ENCODE measurements at places on chromosomes 2 and 18.

DNA sequence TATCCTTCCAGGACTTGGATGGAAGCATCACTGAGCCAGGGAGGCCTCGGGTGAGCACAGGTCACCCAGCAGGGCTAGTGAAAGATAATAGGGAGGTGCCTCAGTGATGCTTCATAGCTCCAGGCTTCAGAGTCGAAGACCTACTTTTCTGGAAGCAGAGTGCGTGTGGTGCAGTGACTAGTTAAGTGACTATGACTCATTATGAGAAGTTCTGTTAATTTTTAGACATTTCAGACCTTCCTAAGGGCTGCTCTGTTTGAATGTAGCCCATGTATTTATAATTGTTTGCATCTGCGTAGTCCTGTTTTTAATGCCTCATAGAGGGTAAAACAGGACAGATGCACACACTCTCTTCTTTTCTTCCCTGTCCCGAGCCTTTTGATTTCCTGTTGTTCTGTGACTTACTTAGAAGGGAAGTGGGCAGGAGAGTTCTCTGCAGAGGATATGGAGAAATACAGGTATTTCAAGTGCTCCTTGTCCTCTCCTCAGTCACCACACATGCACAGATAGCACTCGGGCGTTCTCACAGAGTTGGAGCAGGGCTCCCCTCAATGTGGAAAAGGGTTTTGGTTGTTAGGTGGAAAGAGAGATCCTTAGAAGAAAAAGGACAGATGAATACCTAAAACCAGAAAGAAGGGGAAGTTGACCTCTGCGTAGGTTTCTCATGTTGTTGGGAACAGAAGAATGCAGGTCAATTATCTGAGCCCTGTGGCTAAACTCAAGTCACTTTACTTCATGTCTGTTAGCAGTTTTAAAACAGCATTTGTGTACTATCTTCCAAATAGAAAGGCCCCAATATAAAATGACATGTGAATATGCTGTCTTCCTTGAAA, 34.7 kb downstream of the RALB start:
- peaks cover 7% of the 10 kb centered on the region for H3K36me3 ChIP-seq
- no peak overlapping the region for H3K27ac ChIP-seq
- H3K4me1 ChIP-seq, result peaks cover 23% of the 10 kb centered on the region
- H3K27me3 ChIP-seq, result no peaks in the 10 kb centered on the region
- no peak overlapping the region for H3K4me3 ChIP-seq

GRCh38 chr2:47501374-47502200, 98.6 kb downstream of the MSH2 start:
- H3K4me3 ChIP-seq, result no peak overlapping the region
- H3K27ac ChIP-seq, result no peak overlapping the region
- DNase-seq, result no peak
- H3K27me3 ChIP-seq, result no peaks in the 10 kb centered on the region
- no peaks in the 10 kb centered on the region for H3K36me3 ChIP-seq

DNA sequence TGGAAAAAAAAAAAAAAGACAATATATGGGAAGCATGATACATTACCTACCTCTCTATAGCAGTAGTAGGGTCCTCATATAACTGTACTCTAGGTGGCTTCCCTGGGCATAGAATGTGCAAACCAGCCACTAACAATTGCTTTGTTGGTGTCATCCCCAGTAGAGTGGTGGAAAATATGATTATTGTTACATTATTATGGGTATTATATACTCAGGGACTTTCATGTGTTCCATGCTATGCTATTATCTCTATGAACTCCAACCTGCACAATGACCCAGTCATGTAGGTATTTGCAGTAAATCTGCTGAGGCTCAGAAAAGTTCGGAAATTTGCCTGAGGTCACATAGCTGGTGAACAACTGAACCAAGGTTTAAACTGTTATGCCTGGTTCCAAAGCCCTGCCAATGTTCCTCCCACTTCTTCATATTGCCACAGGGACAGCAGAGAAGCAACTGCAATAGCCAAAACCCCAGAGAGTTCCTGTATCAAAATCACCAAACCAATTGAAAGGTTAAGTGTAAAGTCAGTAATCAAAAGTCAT, 52.6 kb upstream of the MAP4K4 start:
- H3K27me3 ChIP-seq, result no peaks in the 10 kb centered on the region
- no peaks in the 10 kb centered on the region for H3K4me1 ChIP-seq
- H3K27ac ChIP-seq, result no peak overlapping the region
- H3K4me3 ChIP-seq, result no peak overlapping the region

- H3K27me3 ChIP-seq, result no peaks in the 10 kb centered on the region
- H3K4me1 ChIP-seq, result peaks cover 13% of the 10 kb centered on the region
- no peak overlapping the region for H3K4me3 ChIP-seq
- H3K27ac ChIP-seq, result no peak overlapping the region
Measured at GRCh38 chr18:9419956-9420631, 55.2 kb upstream of the RALBP1 start.

DNA sequence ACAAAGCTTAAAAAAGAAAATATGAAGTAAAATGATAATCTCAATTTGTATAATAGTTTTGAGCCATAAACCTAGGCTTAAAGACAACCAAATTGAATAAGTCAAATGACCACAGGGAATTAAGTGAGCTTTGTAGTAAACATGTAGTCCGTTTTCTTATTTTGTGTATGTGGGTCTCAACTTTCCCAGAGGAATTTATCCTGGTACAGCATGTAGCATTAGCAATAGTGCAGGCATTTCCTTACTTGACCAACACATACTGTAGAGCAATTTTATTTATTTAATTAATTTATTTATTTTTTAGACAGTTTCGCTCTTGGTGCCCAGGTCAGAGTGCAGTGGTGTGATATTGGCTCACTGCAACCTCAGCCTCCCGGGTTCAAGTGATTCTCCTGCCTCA, 37.5 kb upstream of the MTCL1 start:
- H3K36me3 ChIP-seq, result no peaks in the 10 kb centered on the region
- DNase-seq, result no peak
- H3K27ac ChIP-seq, result no peak overlapping the region
- no peaks in the 10 kb centered on the region for H3K4me1 ChIP-seq
- no peak overlapping the region for H3K4me3 ChIP-seq

GRCh38 chr18:48023334-48024008, 93.0 kb upstream of the SMAD2 start:
- H3K4me3 ChIP-seq, result no peak overlapping the region
- H3K36me3 ChIP-seq, result no peaks in the 10 kb centered on the region
- no peak overlapping the region for H3K27ac ChIP-seq
- H3K27me3 ChIP-seq, result no peaks in the 10 kb centered on the region

- DNase-seq, result no peak
- H3K36me3 ChIP-seq, result no peaks in the 10 kb centered on the region
- H3K27me3 ChIP-seq, result no peaks in the 10 kb centered on the region
- H3K4me3 ChIP-seq, result no peak overlapping the region
- H3K27ac ChIP-seq, result no peak overlapping the region
- H3K4me1 ChIP-seq, result no peaks in the 10 kb centered on the region
Measured at GRCh38 chr2:41379496-41380221, 668.2 kb upstream of the PKDCC start.

DNA sequence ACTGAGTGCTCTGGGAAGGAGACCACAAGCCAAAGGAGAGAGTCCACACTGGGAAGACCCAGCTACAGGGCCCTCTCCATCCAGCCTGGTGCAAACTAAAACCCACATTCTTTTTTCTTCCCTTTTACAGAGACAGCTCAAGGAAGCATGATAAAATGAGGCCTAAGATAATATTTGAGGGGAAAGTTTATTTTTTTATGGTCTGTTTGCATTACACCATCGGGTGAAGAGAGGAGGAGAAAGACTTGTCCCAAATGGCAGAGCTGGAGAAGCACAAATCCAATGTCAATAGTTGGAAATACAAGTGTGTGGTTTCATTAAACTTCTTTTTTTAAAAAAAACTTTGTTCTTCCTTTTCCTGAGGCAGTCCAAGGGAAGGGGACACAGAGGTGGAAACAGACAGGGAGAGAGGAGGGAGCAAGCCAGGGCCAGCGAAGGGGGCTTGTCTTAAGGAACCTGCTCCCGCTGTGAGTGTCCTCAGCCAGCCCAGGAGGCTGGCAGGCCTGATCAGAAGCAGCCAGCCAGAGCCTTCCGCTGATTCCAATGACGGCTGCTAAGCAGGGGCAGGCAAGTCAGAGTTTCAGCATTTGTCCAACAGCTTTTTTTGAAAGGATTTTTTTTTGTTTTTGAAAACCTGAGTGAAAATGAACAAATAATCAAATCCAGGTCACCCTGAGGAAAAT, 203.8 kb upstream of the SIX2 start:
- no peaks in the 10 kb centered on the region for H3K36me3 ChIP-seq
- no peak overlapping the region for H3K4me3 ChIP-seq
- DNase-seq, result no peak
- no peak overlapping the region for H3K27ac ChIP-seq
- H3K4me1 ChIP-seq, result no peaks in the 10 kb centered on the region

- H3K4me1 ChIP-seq, result no peaks in the 10 kb centered on the region
- H3K36me3 ChIP-seq, result no peaks in the 10 kb centered on the region
- no peak overlapping the region for H3K4me3 ChIP-seq
- H3K27ac ChIP-seq, result no peak overlapping the region
Measured at GRCh38 chr18:8474661-8475060, 134.6 kb upstream of the RAB12 start.

DNA sequence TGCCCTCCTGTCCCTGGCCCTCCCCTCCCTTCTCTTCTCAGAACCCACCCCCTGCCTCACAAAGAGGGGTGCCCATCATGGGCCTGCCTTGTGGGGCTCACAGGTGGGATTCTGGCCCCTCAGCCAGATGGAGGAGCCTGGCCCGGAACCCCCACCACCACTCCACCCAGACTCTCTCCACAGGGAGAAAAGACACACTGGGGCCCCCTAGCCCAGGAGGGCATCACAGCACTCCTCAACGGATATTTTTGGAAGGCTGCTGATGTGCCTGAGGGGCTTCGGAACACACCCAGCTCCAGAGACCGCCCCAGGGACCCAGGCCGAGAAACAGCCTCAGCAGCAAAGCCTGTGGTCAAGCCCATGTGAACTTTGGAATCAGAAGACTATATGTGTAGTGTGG, 9.9 kb downstream of the KCNIP3 start:
- no peak overlapping the region for H3K27ac ChIP-seq
- no peak for DNase-seq
- no peaks in the 10 kb centered on the region for H3K36me3 ChIP-seq

- H3K4me3 ChIP-seq, result no peak overlapping the region
- H3K27ac ChIP-seq, result no peak overlapping the region
Measured at GRCh38 chr2:26855466-26855865, 7.5 kb downstream of the DPYSL5 start.

GRCh38 chr2:42567806-42568400, 529 bp upstream of the MTA3 start:
- peak overlapping the region; percentile 99 for H3K4me3 ChIP-seq
- H3K4me1 ChIP-seq, result peaks cover 19% of the 10 kb centered on the region
- H3K27me3 ChIP-seq, result no peaks in the 10 kb centered on the region
- H3K27ac ChIP-seq, result peak overlapping the region; percentile 85

DNA sequence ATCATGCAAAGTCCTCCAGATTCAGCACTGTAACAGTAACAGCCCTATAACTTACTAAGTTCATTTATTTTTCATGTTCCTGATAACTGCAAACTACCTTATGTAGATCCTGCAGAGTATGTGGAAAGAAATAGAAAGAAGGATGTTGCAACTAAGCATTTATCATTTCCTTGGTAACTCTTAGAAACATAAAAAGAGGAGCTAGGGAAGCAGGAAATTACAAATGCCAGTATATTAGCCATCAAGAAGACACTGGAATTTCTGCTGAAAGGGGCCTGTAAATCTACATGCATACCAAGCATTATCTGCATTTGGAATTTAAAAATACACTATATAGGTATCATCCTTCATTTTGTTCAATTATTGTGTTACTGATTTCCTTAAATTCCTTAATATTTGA, 66.8 kb downstream of the PDE11A start:
- DNase-seq, result no peak
- no peak overlapping the region for H3K27ac ChIP-seq
- no peaks in the 10 kb centered on the region for H3K4me1 ChIP-seq
- no peaks in the 10 kb centered on the region for H3K27me3 ChIP-seq
- H3K36me3 ChIP-seq, result no peaks in the 10 kb centered on the region

DNA sequence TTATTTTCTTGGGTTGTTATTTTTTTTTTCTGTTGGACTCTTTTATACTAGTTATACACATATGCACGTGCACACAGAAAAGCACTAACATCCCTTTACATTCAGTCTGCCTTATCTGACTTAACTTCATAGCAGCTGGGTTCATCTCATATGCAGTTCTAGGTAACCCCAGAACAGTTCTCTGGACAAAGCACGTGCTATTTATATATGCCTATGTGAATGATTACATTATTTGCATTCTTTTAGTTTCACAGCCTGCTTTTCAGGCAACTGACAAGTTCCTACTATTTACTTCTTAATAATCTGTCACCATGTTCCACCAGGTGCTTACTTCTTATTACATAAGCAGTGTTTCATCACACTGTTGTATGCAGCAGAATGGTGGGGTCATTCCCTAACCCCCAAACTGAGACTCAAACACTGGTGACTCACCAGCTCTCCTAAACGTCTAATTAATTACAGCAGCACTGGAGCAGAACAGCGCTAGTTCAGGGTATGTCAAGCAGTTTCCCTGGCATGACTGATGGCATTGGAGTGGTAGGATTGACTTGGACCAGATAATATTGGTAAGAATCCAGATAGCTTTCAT, 372.8 kb downstream of the CLIP4 start:
- H3K27ac ChIP-seq, result no peak overlapping the region
- no peaks in the 10 kb centered on the region for H3K36me3 ChIP-seq
- no peak overlapping the region for H3K4me3 ChIP-seq

GRCh38 chr2:172606285-172606684, 50.4 kb downstream of the PDK1 start:
- no peaks in the 10 kb centered on the region for H3K36me3 ChIP-seq
- no peak overlapping the region for H3K4me3 ChIP-seq
- H3K27me3 ChIP-seq, result no peaks in the 10 kb centered on the region
- no peaks in the 10 kb centered on the region for H3K4me1 ChIP-seq
- no peak for DNase-seq
- no peak overlapping the region for H3K27ac ChIP-seq

- H3K27me3 ChIP-seq, result no peaks in the 10 kb centered on the region
- H3K36me3 ChIP-seq, result no peaks in the 10 kb centered on the region
- peaks cover 32% of the 10 kb centered on the region for H3K4me1 ChIP-seq
- no peak overlapping the region for H3K4me3 ChIP-seq
- DNase-seq, result no peak
- H3K27ac ChIP-seq, result peak overlapping the region; percentile 9
Measured at GRCh38 chr18:77074431-77074830, 58.2 kb downstream of the MBP start.

- DNase-seq, result no peak
- H3K4me3 ChIP-seq, result no peak overlapping the region
- no peak overlapping the region for H3K27ac ChIP-seq
Measured at GRCh38 chr2:235594964-235595363, 101.1 kb downstream of the AGAP1 start.

DNA sequence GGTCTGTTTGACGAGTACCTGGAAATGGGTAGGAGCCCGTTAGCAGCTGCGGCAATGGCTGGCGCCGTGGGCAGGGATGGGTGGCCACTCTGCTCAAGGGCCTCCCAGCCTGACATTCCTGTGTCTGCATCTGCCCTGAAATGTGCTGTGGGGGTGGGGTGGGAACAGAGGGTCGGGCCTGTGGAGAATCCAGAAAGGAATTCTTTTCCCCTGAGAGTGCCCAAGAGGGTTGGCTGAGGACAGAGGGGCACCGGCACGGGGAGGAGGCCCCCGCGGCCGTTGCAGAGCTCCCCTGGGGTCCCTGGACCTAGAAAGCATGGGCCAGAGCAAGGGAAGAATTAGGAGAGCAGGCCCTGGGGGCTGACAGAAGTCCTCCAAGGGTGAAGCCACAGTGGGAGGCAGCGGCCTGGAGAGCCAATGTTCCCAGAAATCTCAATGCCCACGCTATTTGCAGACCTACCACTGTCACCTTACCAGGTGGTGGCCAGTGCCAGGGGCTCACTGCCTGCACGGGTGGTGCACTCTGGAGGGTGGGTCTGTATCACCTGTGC, 27.8 kb downstream of the ANO7 start:
- H3K36me3 ChIP-seq, result no peaks in the 10 kb centered on the region
- no peak overlapping the region for H3K27ac ChIP-seq
- H3K27me3 ChIP-seq, result no peaks in the 10 kb centered on the region
- H3K4me1 ChIP-seq, result peaks cover 9% of the 10 kb centered on the region
- no peak overlapping the region for H3K4me3 ChIP-seq
- DNase-seq, result no peak
